Endothelial cell of umbilical vein (primary cell): ENCODE measurements at places on chromosomes 11 and 22.
A peak's percentile ranks its signal among the peaks of the same experiment; 100 is the strongest.

GRCh38 chr11:65077451-65077850 is 6.4 kb downstream of the CDCA5 start:
- DNase-seq, result no peak

- DNase-seq, result no peak
Measured at GRCh38 chr11:18485913-18486528, 30.4 kb downstream of the LDHAL6A start.

DNA sequence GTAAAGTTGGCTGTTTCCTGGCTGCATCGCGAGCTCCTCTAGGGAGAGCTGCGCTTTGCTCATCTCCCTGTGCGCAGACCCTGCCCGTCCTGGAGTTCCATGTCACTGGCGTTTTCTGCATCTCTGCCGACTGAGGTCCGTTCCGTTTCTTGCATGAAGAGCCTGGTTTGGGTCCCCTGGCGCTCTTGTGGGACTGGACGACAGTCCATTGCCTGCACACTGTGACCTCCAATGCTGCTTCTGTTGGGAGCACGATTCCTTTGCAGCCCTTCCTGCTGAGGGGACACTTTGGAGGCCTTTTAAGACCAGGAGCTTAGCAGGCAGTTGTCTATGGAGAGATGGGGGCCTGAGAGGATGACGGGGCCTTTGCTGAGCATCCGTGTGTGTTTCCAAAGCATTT is 90.3 kb downstream of the TBC1D22A start:
- no peak for DNase-seq

DNA sequence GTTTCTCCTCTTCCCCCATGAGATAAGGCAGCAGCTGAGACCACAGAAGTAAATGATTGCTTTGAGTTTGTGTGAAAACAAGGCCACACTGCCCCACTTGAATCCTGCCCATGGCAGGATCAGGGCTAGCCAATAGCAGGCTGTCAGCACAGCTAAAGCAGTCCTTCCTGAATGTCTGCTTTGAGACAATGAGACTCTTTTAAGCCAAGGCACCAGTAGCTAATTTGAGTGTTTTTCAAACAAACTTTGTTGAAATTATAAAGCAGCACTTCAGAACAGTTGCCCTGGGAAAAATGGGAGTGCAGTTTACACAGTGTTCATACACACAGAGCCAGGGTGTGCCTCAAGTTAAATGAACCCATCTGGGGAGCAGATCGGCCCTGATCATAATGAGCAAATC is 103.5 kb upstream of the OR5AK2 start:
- no peak for DNase-seq

DNA sequence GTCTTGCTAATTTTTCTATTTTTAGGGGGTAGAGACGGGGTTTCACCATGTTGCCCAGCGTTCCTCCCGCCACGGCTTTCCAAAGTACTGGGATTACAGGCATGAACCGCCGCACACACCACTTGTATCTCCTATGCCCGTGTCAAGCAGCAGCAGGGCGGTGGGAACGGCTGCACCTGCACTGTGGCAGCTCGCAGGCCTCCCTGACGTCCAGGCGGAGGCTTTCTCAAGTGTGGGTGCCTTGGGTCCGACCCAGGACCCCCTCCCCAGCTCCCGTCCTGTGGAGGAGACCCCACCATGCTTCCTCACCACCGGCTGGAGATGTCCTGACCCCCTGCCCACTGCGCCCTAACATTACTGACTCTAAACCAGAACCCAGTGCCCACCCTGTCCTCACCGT is 25.7 kb downstream of the TSPAN4 start:
- no peak for DNase-seq

DNA sequence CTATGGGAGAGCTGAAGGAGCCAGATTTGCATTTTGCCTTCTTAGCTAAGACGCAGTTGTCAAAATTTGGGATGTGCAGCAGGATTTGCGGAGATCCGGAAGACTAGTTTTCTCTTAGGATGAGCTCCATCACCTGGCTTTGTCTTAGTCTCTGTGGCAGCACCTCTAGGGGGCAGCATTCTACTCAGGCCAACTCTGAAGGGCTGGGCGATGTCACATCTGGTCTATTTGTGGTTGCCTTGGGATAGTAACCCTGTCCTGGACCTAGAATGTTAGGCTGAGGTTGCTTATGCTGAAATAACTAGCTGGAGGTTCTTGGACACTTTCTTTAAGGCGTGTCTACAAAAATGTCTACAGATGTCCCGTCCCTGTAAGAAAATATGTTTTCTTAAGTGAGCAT is 116.2 kb downstream of the FAT3 start:
- no peak for DNase-seq

- DNase-seq, result peak; percentile 55
Measured at GRCh38 chr11:65225279-65226102, 36.3 kb upstream of the POLA2 start.
